ENCODE measurements at places on chromosomes 11 and 22.

DNA sequence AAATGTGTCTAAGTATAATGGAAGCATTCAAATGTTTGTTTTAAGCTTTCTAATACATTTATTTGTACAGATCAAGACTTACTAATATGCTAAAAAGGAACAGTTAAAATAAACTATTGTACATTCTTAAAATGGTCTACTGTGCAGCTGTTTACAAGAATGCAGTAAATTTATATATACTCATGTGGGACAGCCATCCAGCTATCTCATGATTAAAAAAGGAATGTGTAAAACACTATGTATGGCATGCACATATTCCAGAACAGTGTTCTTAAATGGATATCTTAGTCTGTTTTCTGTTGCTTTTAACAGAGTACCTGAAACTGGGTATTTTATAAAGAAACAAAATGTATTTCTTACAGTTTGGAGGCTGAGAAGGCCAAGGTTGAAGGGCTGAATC is 30.2 kb upstream of the CSTF3 start:
- H3K4me3 ChIP-seq: no peak overlapping the region
- no peaks in the 10 kb centered on the region for H3K27me3 ChIP-seq
- H3K36me3 ChIP-seq: no peaks in the 10 kb centered on the region
- DNase-seq: no peak

DNA sequence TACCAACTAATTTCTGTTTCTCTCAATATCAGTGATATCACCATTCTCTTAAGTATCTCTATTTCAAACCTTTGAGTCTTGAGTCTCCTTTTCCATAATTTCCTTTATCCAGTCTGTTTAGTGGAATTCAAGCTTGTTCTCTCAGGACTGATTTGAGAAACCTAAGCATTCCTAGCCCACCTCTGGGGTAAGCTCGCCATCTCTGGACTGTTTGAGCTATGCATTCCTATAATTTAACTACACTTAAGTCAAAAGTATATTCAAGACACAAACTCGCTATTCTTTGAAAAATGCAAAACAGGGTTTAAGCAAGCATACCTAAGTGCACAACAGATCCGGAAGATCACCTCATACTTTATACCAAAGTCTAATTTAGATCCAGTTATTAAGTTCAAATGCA is 2.1 kb upstream of the DLAT start:
- H3K27me3 ChIP-seq: no peaks in the 10 kb centered on the region
- DNase-seq: no peak
- H3K36me3 ChIP-seq: peaks cover 25% of the 10 kb centered on the region
- no peak overlapping the region for H3K27ac ChIP-seq

- H3K4me3 ChIP-seq: no peak overlapping the region
- H3K27ac ChIP-seq: no peak overlapping the region
- no peak for DNase-seq
- H3K27me3 ChIP-seq: peaks cover 8% of the 10 kb centered on the region
- no peaks in the 10 kb centered on the region for H3K4me1 ChIP-seq
Measured at GRCh38 chr11:117600234-117600783, 196.7 kb downstream of the DSCAML1 start.

GRCh38 chr22:23518376-23519187 is 61.5 kb downstream of the IGLL1 start:
- no peaks in the 10 kb centered on the region for H3K27me3 ChIP-seq
- peaks cover 37% of the 10 kb centered on the region for H3K4me1 ChIP-seq
- H3K36me3 ChIP-seq: no peaks in the 10 kb centered on the region
- no peak overlapping the region for H3K27ac ChIP-seq
- H3K4me3 ChIP-seq: no peak overlapping the region

GRCh38 chr11:85823816-85824215 is 12.9 kb upstream of the SYTL2 start:
- H3K27ac ChIP-seq: no peak overlapping the region
- H3K4me3 ChIP-seq: no peak overlapping the region
- H3K27me3 ChIP-seq: no peaks in the 10 kb centered on the region
- H3K36me3 ChIP-seq: no peaks in the 10 kb centered on the region
- no peak for DNase-seq
- H3K4me1 ChIP-seq: peaks cover 24% of the 10 kb centered on the region

GRCh38 chr11:92558323-92558722 is 333.7 kb downstream of the FAT3 start:
- H3K36me3 ChIP-seq: no peaks in the 10 kb centered on the region
- H3K27ac ChIP-seq: no peak overlapping the region
- no peaks in the 10 kb centered on the region for H3K27me3 ChIP-seq
- no peak overlapping the region for H3K4me3 ChIP-seq

DNA sequence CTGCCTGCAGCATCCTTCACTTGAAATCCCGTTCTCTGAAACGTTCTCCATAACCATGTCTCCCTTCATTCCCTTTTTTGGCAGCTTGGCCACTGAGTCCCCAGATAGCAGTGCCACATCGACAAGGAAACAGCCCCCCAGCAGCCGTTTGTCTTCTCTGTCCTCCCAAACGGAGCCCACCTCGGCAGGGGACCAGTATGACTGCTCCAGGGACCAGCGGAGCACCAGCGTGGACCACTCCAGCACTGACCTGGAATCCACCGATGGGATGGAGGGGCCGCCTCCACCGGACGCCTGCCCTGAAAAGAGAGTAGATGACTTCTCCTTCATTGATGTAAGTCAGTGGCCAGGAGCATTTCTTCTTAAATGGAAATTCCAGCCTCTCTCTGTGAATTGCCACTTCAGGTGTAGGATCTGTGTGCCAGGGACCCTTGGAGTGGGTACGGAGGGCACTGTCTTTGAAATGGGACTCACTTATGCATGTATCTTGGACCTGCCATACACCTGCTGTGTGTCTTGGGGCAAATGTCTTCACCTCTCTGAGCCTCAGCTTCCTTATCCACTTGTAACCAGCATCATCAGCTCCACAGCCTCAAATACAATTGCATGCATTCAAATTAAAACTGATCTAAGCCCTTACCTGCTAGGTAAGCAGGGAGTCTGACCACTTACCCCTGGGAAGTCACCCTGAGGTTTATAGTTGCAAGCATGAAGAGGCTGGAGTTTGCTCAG is 25.3 kb upstream of the CRYBB3 start:
- no peak overlapping the region for H3K27ac ChIP-seq
- H3K4me1 ChIP-seq: no peaks in the 10 kb centered on the region
- peaks cover 52% of the 10 kb centered on the region for H3K36me3 ChIP-seq

DNA sequence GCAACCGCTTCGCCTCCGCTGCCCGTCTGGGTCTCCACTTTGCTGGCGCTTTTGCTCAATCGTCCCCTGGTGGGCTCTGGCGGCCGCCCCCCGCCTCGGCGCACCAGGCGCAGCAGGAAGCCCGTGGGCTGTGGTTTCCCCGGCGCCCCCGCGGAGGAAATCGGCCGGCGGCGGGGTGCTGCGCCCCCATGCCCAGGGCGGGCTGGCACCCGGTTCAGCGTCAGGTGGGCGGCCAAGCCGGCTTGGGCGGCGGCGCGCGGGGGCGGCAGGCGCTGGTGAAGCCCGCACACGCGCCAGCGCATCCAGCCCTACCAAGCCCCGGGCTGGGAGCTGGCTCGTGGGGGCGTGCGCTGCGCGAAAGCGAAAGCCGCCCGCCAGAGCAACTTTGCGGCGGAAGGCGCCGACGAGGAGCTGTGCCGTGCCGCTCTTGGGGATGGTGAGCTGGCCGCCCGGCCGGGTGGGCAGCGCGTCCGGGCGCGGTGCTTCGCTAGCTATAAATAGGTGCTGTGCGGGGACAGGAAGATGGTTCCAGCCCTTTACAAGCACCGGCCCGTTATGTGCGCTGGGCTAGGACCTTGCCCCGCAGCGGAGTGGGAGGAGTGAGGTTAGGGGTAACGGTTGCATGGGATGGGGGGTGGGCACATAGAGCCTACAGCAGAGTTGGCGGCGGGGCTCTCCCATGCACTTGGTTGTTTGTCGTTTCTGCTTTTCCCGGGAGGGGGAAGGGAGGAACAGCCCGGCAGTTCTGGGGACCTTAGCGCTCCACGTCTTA is 25.0 kb upstream of the SUSD2 start:
- H3K27me3 ChIP-seq: no peaks in the 10 kb centered on the region
- peak overlapping the region; percentile 63 for H3K4me3 ChIP-seq
- H3K4me1 ChIP-seq: peaks cover 45% of the 10 kb centered on the region
- H3K36me3 ChIP-seq: peaks cover 39% of the 10 kb centered on the region
- H3K27ac ChIP-seq: peak overlapping the region; percentile 71
- peak; percentile 62 for DNase-seq

DNA sequence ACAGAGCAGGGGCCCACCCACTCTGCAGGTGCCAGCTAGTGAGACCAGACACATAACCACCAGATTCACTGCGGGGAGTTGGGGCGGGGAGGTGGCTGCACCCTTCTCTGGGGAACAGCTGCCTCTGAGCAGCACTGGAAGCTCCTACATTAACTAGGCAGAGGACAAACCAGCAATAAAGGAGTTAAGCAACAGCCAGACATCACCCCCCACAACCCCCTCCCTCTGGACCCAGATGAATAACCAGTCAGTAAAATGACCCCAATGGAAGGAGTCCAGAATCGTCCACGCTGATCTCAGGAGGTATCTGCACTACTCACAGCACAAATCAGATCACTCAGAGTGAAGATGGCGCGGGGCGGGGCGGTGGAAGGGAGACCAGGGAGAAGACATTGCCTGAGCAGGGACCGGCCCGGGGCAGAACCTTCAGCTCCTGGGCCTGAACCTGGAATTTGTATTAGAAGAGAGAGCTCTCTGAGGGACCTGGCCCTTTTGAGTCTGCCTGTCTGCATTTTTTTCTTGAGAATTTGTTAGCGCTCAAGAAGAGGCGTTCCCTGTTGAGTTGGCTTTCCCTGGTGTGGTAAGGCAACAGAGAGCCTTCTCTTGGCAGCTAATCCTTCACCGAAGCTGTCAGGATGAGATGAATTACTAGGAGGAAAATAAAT is 125.5 kb upstream of the NCAM1 start:
- H3K36me3 ChIP-seq: no peaks in the 10 kb centered on the region
- no peaks in the 10 kb centered on the region for H3K4me1 ChIP-seq
- DNase-seq: no peak
- H3K27ac ChIP-seq: peak overlapping the region; percentile 33
- no peak overlapping the region for H3K4me3 ChIP-seq

- H3K4me3 ChIP-seq: no peak overlapping the region
- H3K36me3 ChIP-seq: no peaks in the 10 kb centered on the region
- H3K4me1 ChIP-seq: no peaks in the 10 kb centered on the region
- H3K27ac ChIP-seq: peak overlapping the region; percentile 26
- H3K27me3 ChIP-seq: no peaks in the 10 kb centered on the region
Measured at GRCh38 chr11:95714843-95715776, 74.5 kb downstream of the FAM76B start.

DNA sequence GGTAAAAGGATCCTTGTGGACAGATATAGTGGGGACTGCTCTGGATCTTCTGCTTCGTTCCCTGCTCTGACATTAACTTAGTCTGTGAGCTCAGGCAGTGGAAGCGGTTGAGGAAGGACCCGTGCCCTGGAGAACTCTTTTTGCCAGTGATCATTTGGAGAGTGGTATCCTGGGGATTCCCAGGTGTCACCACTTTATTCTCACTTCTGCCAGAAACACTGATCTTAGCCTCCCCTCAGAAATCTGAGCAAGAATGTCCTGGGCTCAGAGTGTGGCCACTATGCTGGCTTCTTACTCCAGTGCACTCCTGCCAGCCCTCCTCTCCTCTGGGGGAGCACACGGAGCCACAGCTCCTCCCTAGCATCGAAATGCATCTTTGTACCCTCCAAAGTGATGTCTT is 7.6 kb upstream of the PHOX2A start:
- H3K4me3 ChIP-seq: no peak overlapping the region
- no peaks in the 10 kb centered on the region for H3K36me3 ChIP-seq
- DNase-seq: no peak
- no peak overlapping the region for H3K27ac ChIP-seq
- no peaks in the 10 kb centered on the region for H3K4me1 ChIP-seq

DNA sequence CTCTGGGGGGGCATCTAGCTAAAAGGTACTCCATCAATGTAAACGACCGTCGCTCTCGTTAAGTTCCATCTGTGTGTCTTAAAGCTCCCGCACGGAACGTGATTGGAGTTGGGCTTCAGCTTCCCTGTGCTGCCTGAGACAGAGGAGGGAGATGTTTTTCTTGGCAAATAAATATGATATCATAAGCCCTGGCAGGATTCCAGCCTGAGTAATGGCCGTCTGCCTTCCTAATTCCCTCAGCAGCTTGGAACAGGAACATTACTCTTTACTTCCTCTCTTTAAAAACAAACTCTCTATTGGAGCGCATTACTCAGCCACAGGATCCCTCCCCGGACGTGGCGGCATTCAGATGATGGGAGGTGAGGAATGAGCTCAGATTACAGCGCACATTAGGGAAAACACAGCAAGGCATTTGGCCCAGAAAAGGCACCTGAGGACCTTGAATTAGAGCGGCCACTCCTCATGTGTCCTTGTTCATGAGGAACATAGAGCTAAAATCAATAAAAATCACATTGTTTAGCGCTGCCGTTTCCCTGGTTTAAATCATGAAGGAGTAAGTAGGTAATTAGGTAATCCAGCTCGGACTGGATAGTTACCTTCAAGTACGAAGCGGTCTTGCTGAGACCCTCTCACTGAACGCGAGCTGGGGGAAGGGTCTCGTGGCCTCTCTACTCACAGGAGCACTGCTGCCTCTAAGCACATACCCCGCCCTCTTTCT is 230.4 kb downstream of the ST3GAL4 start:
- peak; percentile 34 for DNase-seq
- H3K36me3 ChIP-seq: no peaks in the 10 kb centered on the region
- H3K4me3 ChIP-seq: no peak overlapping the region

- no peaks in the 10 kb centered on the region for H3K36me3 ChIP-seq
- DNase-seq: no peak
- no peak overlapping the region for H3K4me3 ChIP-seq
Measured at GRCh38 chr11:69918231-69918937, 99.2 kb upstream of the FGF3 start.

GRCh38 chr11:19394525-19395016 is 153.8 kb upstream of the E2F8 start:
- H3K4me1 ChIP-seq: no peaks in the 10 kb centered on the region
- no peak overlapping the region for H3K4me3 ChIP-seq
- H3K36me3 ChIP-seq: no peaks in the 10 kb centered on the region

DNA sequence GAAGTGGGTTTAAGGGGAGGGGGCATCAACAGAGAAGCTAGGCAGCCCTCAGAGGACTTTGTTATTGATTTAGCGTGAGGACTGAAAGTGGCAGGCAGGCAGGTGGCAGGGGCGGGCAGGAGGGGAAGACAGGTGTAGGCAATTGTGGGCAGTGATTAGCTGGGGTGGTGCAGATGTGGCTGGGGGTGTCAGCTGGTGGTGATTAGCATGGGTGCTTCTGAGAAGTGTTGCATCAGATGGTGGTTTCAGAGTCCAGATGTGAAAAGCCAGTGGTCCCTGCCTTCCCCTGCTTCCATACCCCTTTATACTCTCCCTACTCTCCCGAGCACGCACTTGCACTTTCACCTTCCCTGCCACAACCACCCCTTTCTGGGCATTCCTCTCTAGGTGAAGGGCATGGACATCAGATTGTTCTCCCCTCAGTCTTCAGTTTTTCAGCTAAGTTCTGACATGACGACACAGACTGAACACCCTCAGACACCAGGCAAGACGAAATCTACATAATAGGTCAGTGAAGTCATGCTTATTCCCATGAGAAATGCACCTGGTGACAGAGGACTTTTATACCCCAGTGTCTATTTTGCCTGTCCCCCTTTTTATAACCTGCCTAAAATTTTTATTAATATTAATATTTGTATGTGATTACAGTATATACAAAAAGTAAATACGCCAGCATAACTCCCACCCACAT is 435.7 kb upstream of the CADM1 start:
- H3K4me3 ChIP-seq: no peak overlapping the region
- no peak overlapping the region for H3K27ac ChIP-seq
- H3K36me3 ChIP-seq: no peaks in the 10 kb centered on the region
- peaks cover 7% of the 10 kb centered on the region for H3K4me1 ChIP-seq
- peaks cover 4% of the 10 kb centered on the region for H3K27me3 ChIP-seq
